ENCODE measurements at places on chromosomes 12 and 14. TPM values are rescaled to one million over a fixed set of nuclear protein-coding genes. Genes with fewer than 3 reads are reported as not detected.

The KRT2 gene
- not detected for total RNA-seq

The LGR5 gene
- total RNA-seq, result not detected

The OVCH1 gene
- total RNA-seq, result not detected

The ADCY4 gene
- 8.0 TPM for total RNA-seq

The SERPINA3 gene
- 4.7 TPM for total RNA-seq

The CCDC197 gene
- not detected for total RNA-seq

GRCh38 chr12:109580272-109580671, 6.7 kb downstream of the MVK start:
- no peak for DNase-seq

DNA sequence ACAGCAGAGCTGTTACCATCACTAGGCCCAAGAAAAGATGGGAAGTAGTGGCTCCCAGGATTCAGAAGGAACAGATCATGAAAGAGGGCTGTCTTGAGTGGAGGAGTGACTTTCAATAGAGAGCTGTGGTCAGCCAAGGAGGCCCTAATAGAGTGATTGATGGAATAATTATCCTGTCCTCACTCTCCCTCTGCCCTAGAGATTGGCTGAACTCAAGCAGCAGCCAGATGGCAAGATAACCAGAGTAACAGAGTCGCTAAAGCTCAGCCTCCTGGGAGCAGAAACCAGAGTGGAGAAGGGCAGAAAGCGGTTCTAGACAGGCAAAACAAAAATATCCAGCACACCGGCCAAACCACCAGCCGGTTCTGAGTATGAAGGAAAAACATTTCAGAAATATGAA, 23.1 kb downstream of the GMFB start:
- DNase-seq, result no peak

GRCh38 chr12:81005606-81006005, 67.9 kb upstream of the LIN7A start:
- DNase-seq, result no peak

DNA sequence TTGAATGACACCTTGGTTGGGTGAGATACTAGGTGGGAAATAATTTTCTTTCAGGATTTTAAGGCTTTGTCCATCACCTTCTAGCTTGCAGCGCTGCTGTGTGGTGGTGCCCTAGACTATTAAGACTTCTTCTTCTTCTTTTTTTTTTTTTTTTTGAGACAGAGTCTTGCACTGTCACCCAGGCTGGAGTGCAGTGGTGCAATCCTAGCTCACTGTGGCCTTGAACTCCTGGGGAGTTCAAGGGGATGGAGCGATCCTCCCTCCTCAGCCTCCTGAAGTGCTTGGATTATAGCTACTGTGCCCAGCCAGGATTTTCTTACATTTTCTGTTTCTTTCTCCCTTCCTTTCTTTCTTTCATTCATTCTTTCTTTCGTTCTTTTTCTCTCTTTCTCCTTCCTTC, 10.3 kb upstream of the MTA1 start:
- DNase-seq, result no peak

DNA sequence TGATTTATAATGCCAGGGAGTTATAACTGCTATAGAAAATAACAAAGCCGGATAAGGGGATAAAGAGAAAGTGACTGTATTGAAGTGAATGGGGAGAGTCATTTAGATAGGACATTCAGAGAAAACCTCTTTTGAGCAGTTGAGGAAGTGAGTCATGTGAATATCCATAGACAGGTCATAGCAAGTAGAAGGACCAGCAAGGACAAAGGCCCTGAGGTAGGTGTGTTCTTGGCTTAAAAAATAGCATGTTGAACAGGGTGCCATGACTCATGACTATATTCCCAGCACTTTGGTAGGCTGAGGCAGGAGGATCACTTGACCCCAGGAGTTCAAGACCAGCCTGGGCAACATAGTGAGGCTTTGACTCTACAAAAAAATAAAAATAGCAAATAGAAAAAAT, 51.5 kb upstream of the RAP1B start:
- DNase-seq, result no peak

DNA sequence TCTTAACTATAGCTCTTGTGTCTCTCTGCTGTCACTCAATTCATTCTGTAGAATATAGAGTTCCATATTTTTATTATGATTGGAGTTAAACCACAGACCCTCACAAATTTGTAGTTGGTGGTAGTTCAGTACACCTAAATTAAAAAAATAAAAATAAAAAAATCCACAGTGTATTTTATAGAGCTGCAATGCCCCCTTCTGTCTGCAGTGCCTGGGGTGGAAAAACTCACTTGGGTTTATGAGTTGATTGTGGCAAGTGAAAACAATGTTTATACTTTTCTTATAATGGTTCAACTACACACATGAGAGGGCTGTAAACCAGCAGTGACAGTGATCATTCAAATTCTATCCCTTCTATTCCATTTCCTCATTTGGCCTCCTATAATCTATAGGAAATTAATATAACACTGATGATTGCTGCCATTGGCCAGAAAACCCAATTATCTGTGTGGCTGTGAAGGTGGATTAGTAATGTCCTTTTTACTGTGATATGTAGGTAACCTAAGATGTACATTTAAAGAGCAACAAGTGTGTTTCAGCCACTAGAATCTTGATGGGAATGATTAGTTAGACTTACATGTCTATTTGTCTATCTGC, 166.9 kb upstream of the LRIG3 start:
- no peak for DNase-seq

DNA sequence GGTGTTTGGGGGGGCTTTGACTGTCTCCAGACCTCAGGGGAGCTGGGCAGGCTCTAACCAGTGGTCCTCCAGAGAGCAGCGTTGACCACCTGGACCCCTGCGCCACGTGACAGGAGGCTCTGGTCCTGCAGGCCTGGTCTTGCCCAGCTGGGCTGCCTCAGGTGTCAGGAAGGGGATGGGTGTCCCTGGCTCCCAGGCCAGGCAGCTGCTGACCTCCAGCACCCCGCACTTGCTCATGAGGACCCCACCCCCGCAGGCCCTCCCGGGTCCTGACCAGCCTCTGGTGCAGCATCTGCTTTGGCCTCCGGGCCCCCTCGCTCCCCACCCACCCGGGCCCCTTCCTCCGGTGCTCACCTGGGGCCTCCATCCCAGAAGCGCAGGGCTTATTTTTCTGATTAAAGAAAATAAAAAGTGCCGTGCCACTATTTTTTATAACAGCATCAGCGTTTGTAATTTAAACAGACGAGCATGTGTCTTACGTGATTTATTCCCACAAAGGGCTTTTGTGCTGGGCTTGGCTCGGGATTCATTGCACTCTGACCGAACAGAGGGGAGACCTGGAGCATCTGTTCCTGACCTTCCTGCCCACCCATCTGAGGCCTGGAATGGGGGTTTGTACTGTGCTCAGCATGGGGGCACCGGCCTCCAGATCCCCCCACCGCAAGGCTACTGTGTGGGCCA, 21.7 kb downstream of the FBRSL1 start:
- DNase-seq, result no peak

DNA sequence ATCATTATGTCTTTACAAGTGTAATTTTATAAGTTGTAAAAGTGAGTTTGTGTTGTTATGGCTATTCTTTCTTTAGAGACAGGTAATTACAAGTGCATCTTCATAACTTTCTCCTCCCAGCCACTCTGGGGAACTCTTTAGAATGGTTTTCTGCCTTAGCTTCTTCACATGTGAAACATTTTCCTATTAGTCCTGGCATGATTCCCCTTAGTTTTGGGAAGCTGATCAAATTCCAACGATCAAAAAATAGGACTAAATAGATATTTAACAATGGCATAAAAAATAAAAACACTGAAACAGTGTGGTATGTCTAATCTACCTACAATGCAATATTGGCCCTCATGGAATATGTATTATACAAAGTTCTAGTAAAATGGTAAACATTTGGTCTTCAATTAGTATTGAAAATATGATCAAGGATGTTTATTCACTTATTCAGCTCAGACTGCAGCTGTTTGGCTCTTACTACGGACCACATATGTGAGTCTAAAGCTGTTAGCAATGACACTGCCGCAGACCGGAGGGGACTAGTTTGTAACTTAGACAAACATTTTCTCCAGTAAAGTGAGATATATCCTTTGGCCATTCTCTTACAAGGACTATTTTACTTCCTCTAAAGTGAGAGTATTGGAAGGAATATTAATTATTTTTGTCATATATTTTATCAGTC, 890.8 kb upstream of the USP15 start:
- DNase-seq, result no peak

DNA sequence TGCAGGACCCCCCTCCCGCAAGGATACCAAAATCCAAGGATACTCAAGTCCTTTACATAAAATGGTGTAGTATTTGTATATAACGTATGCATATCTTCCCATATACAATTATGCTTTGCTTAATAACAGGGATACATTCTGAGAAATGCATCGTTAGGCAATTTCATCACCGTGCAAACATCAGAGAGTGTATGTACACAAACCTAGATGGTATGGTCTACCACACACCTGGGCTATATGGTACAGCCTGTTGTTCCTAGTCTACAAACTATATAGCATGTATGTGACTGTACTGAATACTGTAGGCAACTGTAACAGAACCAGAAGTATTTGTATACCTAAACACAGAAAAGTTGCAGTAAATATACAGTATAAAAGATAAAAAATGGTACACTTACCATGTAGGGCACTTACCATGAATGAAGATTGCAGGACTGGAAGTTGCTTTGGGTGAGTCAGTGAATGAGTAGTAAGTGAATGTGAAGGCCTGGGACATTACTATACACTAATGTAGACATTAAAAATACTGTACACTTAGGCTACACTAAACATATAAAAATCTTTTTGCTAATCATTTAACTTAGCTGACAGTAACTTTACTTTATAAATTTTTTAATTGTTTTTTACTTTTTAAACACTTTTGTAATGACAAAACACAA, 141.1 kb downstream of the SLC41A2 start:
- DNase-seq, result no peak

DNA sequence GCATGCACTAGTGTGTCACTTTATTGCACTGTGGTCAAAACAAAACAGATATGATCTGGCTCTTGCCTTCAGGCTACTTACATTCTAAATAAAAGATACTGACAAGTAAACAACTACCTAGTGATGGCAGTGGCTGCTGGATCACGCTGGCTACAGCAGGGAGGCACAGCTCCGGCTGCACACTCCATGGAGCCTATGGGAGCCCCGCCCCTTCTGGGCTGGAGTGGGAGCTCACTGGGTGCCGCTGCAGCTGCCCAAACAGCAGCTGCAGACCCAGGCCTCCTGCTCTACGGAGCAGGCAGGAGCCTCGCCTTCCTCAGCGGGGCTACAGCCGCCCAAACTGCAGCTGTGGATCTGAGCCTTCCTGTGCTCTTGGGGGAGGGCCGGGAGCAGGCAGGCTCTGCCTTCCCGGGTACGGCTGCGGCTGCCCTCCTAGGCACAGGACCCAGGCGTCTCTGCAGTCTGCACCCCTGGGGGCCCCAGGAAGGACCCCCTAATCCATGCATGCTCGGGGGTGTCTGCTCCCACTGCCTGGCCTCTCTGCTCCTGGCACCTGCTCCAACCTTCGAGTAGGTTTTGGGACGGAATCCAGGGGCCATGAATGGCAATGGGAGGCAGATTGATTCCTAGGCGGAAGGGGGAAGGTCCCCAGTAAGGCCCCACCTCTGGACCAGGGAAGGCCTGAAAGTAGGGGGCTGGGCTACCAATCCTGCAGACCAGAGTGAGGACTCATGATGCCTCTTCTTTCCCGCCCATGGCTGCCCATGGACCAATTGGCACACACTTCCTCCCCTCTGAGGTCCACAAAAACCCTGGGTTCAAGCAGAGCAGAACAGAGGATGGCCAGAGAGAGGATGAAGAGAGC, 253.1 kb downstream of the ANO6 start:
- no peak for DNase-seq

- no peak for DNase-seq
Measured at GRCh38 chr12:46265734-46266133, 3.1 kb downstream of the SLC38A1 start.
